ENCODE measurements at places on chromosomes 2 and 18.
A peak's percentile ranks its signal among the peaks of the same experiment; 100 is the strongest.

DNA sequence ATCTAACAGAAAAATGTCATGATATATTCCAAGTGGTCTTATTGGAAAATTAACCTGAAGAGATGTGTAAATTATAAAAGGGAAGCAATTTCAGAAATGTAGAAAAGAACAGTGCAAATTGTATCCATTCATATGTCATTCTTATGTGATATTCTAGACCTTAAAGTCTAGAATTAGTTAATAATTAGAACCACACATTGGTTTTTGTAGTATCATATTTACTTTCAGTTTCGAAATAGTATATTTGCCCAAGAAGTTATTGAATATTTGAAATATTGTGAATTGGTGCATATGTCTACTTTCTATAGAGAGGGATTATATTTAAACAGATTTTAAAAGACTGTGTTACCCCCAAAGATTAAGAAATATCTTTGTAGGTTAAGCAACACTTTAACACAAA, 1348.6 kb upstream of the ACVR2A start:
- no peak for DNase-seq

- peak; percentile 56 for DNase-seq
Measured at GRCh38 chr2:101387151-101387834, at the start of gene CREG2. Gene CREG2, minus strand, starts transcription at chr2:101387503. Its CDS starts 46 bp downstream, at chr2:101387457.

DNA sequence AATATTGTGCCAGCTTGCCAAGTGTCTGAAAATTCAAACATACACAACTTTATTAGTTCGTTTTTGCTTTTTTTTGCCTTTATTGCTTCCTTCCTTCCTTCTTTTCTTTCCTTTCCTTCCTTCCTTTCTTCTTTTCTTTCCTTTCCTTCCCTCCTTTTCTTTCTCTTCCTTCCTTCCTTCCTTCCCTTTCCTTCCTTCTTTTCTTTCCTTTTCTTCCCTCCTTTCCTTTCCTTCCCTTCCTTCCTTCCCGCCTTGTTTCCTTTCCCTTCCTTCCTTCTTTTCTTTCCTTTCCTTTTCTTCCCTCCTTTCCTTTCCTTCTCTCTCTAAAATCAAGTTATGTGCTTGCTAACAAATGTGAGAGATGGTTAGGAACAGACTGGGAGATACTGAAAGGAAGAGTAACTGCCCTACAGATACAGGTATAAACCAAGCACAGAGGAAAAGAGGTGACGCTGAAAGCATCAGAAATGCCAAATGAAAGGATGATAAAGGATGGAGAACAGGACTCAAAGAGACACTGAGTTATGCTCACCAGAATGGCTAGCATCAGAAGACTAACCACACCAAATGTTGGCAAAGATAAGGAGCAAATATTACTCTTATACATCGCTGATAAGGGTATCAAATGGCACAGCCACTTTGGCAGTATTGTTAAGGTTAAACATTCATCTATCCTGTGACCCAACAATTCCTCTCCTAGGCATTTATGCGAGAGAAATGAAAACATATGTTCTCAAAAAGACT, 151.6 kb downstream of the MREG start:
- DNase-seq, result no peak

GRCh38 chr2:38627391-38627790, 24.7 kb upstream of the HNRNPLL start:
- DNase-seq, result no peak

DNA sequence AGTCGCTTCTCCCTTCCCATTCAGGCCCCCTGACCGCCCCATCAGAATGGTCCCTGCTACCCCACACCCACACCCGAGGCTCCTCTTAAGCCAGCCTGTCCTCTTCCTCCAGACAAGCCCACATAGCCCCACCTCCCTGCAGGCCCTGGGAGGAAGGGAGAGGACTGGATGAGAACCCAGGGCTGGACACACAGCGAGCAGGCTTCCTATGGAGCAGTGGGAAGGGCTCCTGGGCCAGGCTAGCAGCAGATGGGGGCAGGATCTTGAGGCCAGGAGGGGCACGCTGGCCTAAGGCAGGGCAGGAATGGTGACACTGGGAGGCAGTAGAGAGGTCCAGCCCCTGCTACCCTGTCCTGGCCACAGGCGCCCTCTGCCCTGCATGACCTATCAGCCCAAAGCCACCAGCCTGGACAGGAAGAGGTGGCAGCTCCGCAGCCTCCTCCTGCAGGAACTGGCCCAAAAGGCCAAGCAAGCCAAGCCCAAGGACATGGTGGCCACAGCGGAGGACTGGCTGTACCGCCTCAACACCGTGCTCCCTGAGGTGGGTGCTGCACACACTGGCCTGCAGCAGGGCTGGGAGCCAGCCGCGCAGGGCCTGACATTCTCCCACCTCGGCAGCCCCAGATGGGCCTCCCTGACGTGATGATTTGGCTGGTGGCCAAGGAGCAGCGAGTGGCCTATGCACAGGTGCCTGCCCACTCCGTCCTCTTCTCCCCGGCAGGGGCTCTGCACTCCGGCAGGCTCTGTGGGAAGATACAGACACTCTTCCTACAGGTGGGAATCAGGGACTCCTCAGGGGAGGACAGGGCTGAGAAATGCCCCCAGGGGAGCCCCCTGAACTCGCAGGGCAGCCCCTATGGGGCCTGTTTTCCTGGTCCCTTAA, 43.3 kb downstream of the FER1L5 start:
- DNase-seq, result peak; percentile 36

GRCh38 chr2:20061476-20061875, 10.0 kb upstream of the LAPTM4A start:
- DNase-seq, result no peak

DNA sequence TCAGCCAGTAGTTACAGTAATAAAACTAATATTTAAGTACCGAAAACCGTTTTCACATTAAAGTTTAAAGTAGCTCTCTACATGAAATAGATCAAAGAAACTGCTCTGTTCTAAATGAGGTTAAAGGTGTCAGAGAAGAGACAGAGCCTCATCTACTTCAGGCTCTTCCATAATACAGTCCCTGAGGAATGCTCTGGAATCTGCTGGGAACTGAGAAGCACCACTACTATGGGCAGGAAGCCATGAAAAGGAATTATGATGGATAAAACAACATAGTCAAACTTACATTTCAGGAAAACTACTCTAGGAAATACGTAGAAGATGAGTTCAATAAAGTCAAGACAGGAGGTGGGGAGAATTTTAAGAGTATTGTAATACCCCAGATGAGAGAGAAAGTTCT, 60.0 kb downstream of the ROCK1 start:
- DNase-seq, result no peak

GRCh38 chr2:239959059-239959971, 65.8 kb downstream of the NDUFA10 start:
- peak; percentile 21 for DNase-seq

DNA sequence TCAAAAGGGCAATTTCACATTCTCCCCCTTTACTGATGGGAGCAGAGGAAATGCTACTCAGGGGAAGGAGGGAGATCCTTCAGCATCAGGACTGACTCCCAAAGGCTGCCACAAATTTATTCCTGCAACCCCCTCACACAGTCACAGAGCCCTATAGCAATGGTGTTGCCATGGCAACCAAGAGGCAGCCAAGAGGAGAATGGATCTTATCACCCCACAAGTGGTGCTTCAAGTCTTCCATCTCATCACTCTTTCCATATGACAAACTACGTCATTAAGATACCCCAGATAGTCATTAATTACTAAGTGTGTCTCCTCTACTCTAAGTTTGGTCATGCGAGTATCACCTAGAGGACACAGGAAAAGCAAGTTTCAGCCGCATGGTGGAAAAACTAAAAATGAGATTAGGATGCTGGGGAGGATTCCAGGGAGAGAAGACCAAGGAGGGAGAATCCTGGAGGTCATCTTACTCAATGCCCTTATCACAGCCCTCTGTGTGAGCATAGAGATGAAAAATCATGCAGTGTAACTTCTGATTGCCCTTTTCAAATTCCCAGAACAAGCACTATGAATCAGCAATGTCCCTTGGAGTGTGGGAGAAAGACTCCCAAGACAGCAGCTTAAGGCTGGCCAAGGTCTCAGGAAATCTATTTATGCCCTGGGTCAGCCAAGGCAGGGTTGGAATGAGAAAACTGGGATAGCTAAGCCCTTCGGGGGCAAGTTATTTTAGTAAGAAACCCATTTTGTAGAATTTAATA, 885.7 kb upstream of the KLHL29 start:
- no peak for DNase-seq

DNA sequence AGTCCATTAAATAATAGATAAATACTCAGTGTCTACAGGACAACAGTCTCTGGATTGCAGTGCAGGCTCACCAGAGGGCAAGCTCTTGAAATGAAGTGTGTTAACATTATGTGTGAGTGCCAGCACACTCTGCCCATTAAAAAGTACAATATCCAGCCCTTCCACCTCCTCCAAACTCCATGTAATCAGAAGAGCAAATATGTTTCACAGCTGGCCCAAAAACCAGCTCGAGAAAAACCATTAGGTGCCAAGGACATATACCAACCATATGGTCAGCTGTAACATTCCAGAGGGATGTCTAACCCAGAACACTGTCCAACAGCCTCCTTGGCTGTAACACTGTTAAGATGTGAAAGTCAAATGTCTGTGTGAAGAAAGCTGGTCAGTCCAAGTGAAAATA, 112.2 kb downstream of the ZNF385B start:
- peak; percentile 43 for DNase-seq

GRCh38 chr2:160256507-160256906, 56.4 kb upstream of the ITGB6 start:
- no peak for DNase-seq

DNA sequence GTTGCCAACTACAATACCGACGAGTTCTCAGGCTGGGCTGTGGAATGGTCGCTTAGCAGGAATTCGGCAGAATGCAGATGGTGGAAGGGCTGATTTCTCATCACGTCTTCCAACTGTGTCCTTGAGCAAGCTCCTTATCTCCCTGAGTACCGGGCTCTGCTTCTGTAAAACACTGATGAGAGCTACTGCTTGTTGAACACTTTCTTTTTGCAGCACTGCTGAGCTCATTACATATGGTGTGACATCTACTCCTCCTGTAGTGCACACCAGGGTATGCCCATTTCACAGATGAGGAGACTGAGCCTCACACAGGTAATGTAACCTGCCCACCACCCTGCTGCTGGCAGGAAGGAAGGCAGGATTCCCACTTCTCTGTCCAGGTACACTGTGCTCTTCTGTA, 8.3 kb downstream of the IL1R2 start:
- no peak for DNase-seq

- DNase-seq, result no peak
Measured at GRCh38 chr2:216909541-216910210, 49.8 kb upstream of the TNP1 start.

- DNase-seq, result no peak
Measured at GRCh38 chr2:211837706-211838105, 700.9 kb downstream of the ERBB4 start.

GRCh38 chr18:48872234-48873145, 78.3 kb downstream of the SMAD7 start:
- peak; percentile 45 for DNase-seq

DNA sequence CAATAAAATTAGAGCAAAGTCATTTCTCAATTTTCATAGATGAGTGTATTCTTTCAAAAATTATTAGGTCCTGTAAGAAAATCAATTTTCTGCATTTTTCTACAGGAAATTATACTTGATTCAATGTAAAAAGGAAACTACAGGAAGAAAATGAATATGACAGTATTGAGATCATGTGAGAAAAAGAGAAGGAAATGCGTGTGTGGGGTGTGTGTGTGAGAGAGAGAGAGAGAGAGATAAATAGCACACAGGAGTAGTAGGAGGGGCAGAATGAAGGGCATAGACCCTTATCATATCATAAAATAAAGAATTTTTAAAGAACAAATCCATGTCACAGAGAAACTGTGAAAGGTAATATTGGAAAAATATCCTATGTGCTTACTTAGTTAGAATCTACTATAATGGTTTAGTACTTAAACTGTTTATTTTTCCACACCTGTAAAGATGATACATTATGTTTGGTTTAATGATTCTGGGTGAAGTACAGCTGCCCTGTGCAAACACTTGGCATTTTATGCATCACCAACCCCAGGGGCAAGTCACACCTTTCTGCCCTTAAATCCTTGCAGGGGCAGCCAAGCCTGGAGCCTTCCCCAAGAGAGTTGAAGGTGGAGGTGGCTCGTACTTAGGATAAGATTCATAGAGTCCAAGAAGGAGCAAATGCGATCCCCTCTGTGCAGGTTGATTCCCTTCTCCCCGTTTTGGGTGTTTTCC, 276.4 kb downstream of the TGIF1 start:
- no peak for DNase-seq

DNA sequence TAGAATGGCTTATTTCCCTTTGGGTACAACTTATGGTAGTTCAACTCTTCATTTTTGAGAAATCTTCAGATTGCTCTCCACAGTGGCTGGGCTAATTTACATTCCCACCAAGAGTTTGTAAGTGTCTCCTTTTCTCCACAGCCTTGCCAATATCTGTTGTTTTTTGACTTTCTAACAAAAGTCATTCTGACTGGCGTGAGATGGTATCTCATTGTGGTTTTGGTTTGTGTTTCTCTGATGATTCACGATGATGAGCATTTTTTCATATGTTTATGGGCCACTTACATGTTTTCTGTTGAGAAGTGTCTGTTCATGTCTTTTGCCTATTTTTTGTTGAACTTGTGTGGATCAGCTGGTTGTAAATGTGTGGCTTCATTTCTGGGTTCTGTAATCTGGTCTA, 871.0 kb downstream of the EPHA4 start:
- peak; percentile 6 for DNase-seq

DNA sequence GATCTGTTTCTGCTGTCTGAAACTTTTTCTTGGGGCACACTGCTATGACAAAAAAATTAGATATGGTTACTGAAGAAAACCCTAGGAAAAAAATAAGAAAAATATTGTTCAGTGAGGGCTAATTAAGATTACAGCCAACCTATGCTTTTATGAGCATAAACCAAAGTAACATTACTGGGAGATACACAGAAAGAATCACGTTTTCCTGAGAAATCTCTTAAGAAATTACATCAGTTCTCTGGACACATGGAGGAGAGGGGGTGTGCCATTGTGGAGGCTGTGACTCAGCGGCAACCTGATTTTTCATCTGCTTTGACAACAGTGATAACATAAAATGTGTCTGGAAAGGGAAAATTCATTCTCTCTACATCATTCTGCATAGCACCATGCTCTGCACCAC, 13.4 kb upstream of the NMI start:
- DNase-seq, result peak; percentile 69

GRCh38 chr2:108593547-108594098, 59.4 kb downstream of the LIMS1 start:
- peak; percentile 85 for DNase-seq

DNA sequence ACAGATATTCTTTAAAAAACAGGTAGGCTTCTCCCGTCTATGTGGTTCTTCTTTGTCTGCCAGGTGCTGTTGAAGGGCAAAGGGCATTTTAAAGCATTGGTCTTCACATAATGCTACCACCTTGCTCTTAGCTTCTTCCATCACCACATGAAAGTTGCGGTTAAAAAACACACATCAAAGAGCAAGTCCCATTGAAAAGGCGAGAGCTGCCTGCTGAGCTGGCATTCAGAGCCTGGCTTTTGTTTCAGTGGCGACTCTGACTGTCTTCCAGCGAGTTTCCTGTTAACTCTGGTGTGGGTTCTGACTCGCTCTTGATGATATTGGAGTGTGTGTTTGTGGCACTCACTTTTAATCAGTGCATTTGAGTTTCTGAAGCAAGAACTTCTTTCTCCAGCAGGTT, 624.9 kb upstream of the FANCL start:
- DNase-seq, result no peak

- no peak for DNase-seq
Measured at GRCh38 chr18:57051657-57052044, 95.2 kb upstream of the BOD1L2 start.

- no peak for DNase-seq
Measured at GRCh38 chr2:169714699-169715098, 18.9 kb upstream of the KLHL23 start.

- DNase-seq, result no peak
Measured at GRCh38 chr2:9952286-9952737, 819 bp downstream of the GRHL1 start.

Data from iris pigment epithelial cell (primary cell).